HCT116 (cell line): ENCODE measurements at places on chromosomes 5 and 9.

DNA sequence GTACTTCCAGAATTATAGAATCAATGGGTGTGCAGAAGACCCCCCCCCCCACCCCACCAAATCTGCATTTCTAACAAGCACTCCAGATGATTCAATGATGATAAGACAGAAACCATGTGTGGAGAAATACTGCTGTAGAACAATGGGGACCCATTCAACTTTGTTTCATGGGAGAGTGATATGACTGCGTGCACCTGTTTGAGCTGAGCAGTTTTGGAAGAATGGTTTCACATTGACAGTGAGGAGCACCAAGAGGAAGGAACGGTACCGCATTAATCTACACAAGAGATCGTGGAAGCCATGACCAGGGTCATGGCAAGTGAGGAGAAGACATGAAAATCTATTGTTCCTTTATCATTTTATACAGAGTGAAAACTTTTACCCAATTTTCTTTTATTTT is 202.7 kb downstream of the CD180 start:
- no peak for DNase-seq

- no peak for DNase-seq
Measured at GRCh38 chr5:93092349-93093105, 488.5 kb downstream of the NR2F1-AS1 start.

DNA sequence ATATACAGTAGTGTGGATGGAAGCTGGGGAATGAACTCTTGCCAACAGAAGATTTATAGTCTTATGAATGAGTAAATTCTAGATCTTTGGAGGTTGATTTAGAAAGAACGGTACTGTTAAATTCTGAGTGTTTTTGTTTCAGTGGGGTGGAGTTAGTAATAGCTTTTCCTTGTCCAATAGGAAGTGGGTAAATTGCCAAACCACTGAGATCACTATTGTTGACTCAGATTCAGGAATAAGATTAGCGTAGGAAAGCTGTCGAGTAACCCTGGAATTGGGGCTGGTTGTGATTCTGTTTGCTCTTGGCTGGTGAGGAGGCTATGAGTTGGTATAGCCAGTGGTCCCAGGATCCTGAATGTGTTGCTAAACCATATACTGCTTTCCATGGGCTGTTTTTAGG is 155.6 kb downstream of the ARHGAP26 start:
- DNase-seq: no peak

- DNase-seq: no peak
Measured at GRCh38 chr5:65816729-65817128, 94.7 kb downstream of the NLN start.

- DNase-seq: no peak
Measured at GRCh38 chr5:159943326-159943725, 27.0 kb downstream of the ADRA1B start.

DNA sequence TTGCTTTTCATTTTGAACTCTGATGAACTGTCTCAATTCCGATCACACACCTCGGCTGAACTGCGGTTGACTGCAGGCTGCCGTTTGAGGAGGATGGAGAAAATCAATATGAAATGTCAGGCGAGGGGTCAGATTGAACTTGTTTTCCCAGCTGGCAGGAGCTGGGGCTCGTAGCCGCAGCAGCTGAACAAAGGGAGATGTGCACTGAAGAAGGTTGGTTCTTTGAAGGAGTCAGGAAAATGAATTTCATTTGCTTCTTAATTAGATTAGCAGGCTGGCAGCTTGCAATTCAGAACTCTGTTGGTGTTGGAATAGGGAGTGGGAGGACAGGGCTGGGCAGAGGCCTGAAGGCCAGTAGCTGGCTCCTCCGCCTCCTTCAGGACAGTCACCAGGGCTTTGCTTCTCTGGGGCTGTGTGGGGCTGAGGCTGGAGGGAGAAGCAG is 117.4 kb upstream of the GPR151 start:
- DNase-seq: no peak

DNA sequence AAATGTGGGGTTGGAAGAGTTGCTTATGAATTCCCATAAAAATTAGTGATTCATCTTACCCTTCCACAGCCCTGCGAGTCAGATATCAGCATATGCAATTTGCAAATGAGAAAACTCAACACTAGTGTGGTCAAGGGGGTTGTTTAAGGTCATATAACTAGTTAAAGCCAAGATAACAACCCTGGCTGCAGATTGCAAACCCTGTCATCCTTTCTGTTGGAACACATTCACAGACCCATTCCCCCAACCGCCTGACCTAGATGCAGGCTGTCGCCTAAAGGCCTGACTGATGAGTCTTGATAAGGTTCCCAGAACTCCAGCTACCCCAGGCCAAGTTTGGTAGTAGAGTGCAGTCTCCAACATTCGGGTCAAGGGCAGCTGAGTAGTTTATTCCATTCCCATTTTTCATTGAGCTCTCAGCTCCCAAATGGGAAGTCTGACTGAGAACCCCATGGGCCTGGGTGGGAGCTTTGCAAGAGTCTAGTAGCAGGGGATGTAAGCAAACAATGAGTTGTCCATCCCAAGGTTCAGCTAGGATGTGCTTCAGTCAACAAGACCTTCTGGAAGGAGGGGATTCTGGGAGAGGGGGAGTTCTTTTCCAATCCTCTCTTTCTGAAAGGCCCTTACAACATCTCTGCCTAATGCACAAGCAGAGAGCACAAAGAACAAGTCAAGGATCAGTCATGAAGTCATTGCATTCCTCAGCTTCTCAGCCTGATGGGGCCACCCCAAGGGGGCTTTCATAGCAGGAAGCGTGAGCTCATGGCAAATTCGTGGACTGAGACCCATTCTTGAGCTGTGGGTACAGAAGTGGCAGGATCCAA is 40.3 kb downstream of the ADAM19 start:
- no peak for DNase-seq

DNA sequence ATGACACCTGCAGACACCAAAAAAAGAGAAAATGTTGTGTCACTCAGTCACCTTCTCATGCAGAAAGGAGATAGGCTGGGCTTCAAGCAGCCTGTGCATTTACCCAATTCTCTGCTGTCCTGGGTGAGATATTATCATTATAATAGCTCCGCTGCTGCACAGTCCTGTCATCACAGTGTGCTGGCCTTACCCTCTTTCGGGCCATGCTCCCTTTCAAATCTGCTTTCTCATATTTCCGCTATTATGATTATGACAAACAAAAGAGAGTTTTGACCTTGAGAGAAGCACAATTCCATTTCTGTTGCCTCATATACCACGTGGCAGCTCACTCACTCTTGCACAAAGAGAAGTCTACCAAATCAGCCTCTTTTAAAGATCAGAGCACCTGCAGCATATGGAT is 1350.1 kb upstream of the ACO1 start:
- DNase-seq: no peak

GRCh38 chr5:157496864-157497263 is 36.9 kb downstream of the NIPAL4 start:
- no peak for DNase-seq

DNA sequence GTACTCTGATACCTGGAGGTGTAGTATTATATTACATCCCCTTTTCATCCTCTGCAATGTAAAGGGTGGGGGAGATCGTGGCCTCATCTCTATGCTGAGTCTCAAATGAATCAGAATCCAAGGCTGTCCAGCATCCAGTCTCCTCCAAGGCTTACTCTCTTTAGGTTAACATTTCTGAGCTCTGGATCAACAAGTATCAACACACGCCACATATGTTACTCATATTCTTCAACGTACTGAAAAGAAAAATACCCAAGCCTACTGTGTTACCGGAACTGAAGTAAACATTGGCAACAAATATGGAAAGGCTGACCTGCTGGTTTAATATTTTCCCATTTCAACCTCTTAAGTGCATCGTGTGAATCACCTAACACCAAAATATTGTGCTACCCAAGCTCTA is 241.8 kb downstream of the GAS1 start:
- DNase-seq: no peak

GRCh38 chr5:129563585-129563984 is 103.5 kb downstream of the ADAMTS19 start:
- DNase-seq: no peak

- no peak for DNase-seq
Measured at GRCh38 chr9:42388846-42389245, 205.4 kb downstream of the SPATA31A6 start.

GRCh38 chr9:121187636-121188305 is 13.9 kb downstream of the RAB14 start:
- DNase-seq: no peak

- no peak for DNase-seq
Measured at GRCh38 chr9:83474631-83475030, 63.6 kb downstream of the FRMD3 start.

DNA sequence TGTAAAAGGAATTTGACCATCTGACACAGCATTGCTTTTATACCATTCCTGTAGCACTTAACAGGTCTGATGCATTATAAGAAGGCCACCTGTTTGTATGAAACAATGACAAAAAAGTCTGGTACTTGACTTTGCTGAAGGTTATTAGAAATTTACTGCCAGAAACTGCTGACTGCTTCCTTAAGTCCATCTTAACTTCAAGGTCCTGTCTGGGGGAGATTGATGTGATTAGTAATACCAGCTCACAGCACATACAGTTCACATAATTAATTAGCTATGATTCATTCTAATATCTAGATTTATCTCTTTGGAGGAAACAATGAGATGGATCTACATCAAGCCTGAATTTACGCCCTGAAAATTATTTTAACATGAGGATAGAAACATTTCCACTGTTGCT is 49.6 kb upstream of the TEK start:
- DNase-seq: no peak

DNA sequence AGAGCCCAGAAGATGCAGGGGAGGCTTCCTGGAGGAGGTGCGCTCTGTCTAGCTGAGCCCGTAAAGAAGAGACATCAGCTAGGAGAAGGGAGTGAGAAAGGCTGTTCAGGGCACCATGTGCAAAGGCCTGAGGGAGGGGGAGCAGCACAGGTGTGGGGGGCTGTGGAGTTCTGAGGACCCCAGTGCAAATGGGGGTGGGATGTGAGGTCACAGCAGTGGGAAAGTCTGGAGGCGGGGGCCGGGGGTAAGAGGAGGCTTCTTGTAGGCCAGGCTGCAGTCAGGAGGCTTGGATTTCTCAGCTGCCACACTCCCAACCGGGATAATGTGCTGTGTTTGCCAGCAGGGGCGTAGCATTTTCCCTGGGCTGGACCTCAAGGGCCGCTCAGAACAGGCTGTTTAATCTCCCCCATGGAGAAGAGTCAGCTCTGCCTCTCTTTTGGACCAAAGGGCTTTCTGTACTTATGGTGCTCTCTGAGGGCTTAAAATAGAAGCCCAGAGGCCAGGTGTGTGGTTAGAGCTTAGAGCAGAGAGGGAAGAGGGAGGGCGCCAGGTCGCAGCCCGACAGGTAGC is 5.7 kb downstream of the NEURL1B start:
- no peak for DNase-seq

- no peak for DNase-seq
Measured at GRCh38 chr5:152405145-152405544, at the start of gene NMUR2. NMUR2 (minus strand) TSS chr5:152405279; CDS start chr5:152405113, 166 bp downstream.

DNA sequence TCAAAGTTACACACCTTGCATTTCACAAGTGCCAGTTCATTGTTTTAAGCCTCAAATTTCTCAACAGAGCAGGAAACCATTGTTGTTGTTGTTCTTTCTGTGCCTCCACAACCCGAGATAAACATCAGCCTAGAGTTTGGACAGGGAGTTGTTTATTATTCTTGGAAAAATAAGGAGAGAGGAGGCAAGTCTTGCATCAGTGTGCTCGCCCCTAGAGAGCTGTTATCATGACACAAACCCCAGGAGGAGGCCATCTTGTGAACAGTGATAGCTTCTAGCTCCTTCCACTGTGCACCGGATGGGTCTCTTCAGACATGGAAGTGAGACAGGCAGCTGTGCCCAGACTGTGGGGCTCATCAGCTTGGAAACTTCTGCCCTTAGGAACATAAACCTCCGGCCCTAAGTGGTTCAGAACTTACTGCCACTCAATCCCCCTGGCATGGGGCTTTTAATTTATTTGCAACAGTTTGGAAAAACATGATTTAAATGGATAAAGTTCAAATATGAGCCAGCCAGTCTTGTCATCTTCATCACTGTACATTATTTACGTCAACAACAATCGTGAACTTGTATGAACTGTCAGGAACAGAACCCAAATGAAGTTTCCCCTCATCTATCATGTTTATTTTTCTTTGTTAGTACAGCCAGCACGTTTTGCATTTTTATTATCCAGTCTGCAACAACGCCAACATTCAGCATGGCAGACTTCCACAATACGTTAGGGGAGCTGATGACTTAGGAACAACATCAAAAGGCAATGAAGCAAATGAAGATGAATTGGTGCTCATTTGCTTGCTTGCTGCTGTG is 181.7 kb upstream of the S1PR3 start:
- DNase-seq: no peak

- no peak for DNase-seq
Measured at GRCh38 chr5:6473284-6473683, 24.6 kb downstream of the UBE2QL1 start.

GRCh38 chr9:96447406-96447805 is 2.6 kb upstream of the HABP4 start:
- no peak for DNase-seq

DNA sequence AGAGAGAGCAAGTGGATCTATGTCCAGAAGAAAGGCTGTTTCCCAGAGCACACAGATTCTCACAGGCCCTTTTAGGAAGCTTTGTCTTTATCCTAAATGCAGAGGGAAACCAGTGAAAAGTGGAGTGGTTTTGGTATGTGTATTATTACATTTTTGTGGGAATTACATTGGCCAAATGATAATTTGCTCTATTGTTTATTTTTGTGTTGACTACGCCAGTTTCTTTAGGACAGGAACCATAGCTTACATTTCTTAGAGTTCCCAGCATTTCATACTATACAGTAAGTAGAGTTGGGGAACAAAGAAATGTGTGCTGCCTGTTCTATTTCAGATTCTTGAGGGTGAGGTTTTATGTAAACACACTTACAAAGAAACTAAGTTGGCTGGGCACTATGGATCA is 29.4 kb upstream of the SPATA31D4 start:
- DNase-seq: no peak

DNA sequence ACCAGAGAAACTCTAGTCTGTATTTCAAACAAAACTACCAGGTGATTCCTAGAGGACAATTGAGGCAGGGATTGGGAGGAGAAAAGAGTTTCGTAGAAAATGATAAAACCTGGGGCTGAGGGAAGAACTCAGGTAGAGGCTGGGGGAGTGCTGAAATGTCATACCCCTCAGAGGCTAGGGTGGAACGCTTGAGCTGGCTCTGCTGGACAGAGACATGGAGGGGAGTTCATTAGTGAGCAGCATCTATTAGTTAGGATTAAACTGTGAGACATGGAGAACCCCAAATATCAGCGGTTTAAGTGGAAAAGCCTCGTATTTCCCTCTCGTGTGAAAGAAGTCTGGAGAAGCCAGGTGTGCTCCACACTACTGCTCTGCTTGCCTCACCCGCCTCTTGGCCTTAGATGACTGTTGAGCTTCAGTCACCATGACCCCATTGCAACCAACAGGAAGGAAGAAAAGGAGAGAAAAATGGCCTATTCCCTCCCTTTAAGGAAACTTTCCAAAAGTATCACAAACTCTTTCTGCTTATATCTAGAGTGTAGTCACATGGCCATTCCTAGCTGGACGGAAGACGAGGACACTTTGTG is 53.7 kb upstream of the ABCA1 start:
- DNase-seq: no peak

GRCh38 chr9:93121316-93122241 is 12.5 kb downstream of the NINJ1 start:
- no peak for DNase-seq

DNA sequence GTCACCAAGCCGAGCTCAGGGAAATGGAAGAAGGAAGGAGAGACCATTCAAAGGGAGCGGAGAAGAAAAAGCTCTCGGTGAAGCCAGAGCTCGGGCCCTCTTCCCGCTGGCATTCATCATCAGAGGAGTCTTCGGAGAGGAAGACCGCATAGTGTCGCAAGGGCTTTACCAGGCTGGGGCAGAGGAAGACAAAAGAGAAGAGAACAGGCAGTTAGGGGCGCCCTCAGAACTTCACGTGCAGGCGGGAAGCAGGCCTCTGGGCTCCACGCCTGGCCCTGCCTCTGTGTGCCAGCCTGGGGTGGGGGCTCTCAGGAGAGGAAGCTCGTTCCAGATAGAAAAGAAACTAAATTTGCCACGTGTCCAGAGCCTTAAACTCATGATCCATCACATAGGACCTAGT is 31.7 kb downstream of the CRB2 start:
- no peak for DNase-seq
